Erythroblast (primary cell): ENCODE measurements at places on chromosomes 12 and 14.

DNA sequence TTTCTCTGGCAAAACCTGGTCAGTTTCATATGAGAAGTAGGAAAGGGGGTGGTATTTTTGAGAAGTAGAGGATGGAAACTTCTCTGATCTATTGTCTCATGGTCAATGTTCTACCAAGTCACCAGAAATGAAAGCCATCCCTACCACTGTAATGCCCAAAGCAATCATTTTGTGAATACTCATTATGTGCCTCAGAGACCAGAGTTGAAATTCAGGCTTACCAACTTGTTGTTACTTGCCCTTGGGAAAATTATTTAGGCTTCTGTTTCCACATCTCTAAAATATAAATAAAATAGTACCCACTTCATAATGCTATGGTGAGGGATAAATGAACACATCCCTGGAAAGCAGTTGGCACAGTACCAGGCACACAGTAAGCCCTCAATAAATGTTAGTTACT, 723.7 kb upstream of the TBX3 start:
- DNase-seq, result no peak

GRCh38 chr12:93176165-93176564, 201.6 kb upstream of the NUDT4 start:
- DNase-seq, result no peak

DNA sequence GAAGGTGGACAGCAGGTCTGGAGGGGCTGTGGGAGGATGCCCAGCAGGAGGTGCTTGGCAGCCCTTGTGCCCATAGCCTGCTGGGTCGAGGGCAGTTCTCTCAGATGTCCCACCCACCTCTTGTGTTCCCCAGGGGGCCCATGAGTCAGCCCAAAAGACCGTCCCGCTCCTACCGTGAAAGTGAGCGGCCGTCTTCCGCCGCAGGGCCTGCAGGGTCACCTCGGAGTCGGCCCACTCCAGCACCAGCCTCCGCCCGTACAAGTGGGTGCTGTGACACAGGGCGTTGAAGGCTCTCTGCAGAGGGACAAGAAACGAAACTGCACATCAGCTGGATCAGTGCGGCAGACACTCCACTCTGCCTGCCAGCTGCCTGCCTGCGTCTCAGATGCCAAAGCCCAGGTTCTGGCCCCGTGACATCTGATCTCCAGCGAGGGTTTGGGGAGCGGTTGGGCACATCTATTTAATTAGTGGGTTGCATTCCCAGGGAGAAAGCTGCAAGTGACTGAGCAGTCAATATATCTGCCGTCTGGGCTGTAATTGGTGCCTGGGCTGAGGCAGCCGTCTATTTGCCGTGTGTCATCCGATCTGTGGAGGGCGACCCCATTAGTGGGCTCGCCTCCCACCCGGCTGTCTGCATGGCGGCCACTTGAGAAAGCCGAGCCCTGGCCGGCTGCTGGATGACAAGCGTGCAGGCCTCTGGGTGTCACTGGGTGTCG, 121.5 kb downstream of the RBM19 start:
- no peak for DNase-seq

DNA sequence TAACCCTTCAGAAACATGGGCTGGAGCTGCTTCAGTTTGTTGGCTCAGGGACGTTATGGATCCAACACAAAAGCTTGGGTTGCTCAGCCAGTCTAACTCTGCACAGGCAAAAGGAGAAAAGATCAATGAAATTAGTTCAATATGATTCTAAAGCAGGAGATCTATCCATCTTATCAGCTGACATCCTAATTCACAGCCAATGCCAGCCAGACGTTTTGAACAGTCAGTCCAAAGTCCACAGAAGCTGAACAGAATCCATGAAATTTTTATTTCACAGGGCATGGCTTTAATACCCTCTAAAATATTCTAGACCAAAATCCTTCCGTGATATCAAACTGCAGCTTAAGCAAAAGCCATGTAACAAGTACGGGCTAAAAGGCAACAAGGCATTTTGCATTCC, 13.7 kb downstream of the NRDE2 start:
- DNase-seq, result no peak

GRCh38 chr12:59040656-59041055, 120.4 kb upstream of the LRIG3 start:
- DNase-seq, result no peak

GRCh38 chr12:102534899-102535298, 54.5 kb upstream of the IGF1 start:
- DNase-seq, result no peak

DNA sequence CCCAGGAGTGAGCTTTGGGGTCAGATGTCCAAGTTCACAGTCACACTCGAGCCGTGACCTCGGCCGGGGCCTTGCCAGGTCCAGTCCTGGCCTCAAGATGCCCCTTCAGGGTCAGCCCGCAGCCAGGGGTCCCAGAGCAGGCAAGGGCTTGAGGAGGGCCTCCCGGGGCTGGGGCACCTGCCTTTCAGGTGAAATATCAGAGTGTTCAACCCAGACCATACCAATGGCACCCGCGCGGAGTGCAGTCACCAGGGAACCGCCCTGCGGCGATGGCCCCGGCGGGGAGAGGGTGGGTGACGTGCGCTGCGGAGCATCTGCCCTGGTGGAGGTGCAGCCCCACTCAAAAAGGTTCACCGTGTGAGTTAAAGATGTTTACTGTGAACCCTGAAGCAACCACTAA, 16.9 kb downstream of the LRCOL1 start:
- DNase-seq, result no peak

DNA sequence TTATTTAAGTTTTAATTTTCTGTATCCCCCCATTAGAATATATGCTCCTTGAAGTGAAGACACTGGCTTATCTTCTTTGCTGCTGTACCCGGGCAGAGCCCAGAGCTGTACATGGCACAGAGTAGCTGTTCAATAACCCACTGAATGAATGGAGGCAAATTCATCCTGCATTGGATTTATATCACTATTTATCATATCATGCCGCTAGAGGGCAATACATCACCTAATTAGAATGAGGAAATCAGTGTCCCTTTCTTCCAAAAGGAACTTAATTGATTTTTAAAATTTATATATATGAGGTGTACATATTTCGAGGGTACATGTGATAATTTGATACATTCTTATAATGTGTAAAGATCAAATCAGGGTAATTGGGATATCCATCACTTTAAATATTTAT, 89.2 kb upstream of the TMEM260 start:
- peak; percentile 62 for DNase-seq
